ENCODE measurements at places on chromosomes 4 and X.

GRCh38 chr4:121877041-121877773 lies 6.9 kb upstream of the BBS7 start:
- DNase-seq = no peak

- peak; percentile 84 for DNase-seq
Measured at GRCh38 chr4:124111922-124112321, 600.6 kb downstream of the ANKRD50 start.

GRCh38 chr4:165548702-165549101 lies 169.9 kb downstream of the CPE start:
- DNase-seq = no peak

GRCh38 chr4:139738846-139739613 lies 73.4 kb downstream of the MGST2 start:
- DNase-seq = no peak

DNA sequence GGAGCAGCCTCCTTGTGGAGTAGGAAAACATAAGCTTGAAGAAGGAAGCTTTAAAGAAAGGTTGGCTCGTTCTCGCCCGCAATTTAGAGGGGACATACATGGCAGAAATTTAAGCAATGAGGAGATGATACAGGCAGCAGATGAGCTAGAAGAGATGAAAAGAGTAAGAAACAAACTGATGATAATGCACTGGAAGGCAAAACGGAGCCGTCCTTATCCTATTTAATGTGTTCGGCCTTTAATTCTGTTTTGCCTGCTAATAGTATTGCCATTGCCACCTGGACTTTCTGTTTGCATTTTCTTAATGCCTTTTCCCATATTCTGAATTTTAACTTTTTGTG lies 1.4 kb downstream of the TCEAL1 start:
- no peak for DNase-seq

DNA sequence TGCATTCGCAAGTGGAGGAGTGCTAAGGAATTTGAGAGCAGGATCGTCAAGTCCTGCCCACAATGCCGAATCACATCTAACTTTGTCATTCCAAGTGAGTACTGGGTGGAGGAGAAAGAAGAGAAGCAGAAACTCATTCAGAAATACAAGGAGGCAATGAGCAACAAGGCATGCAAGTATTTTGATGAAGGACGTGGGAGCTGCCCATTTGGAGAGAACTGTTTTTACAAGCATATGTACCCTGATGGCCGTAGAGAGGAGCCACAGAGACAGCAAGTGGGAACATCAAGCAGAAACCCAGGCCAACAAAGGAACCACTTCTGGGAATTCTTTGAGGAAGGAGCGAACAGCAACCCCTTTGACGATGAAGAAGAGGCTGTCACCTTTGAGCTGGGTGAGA lies 100.2 kb upstream of the MED14 start:
- DNase-seq = no peak
